ENCODE measurements at places on chromosomes 4 and X.
A peak's percentile ranks its signal among the peaks of the same experiment; 100 is the strongest.

DNA sequence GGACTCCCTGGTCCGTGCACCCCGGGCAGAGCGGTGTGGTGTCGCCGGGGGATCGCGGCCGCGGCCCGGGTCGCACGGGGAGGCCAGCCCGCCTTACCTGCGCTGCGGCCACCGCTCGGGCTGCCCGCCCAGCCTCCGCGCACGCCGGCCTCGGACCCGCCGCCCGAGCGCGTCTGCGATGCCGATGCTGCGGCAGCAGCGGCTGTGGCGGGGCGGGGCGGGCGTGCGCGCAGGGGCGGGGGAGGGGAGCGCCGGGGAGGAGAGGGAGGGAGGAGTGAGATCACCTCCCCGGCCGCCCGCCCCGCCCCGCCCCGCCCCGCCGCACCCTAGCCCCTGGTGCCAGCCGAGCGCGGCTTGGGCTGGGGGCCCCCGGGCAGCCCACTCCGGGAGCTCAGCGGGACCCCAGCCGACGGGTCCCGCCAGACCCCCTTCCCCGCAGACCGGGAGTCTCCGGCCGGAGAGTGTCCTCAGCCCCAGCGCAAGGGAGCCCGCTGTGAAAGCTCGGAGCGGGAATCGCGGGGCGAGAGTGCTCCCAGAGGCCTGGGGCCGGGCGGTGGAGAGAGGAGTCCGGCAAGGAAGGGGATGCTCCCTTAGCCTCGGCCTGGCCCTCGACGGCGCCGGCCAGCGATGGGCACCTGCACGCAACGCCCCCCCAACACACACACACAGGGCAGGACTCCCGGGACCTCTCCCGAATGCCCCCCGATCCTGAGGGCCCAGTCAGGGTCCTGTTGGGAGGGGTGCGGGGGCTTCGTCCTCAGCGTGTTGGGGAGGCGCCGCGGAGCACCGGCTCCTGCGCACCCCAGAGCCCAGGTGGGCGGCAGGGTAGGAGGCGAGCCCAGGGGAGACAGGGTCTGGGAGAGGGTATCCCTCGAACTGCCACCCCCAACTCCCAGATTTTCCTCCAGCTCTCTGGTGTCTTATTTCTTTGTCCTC, at the start of gene L1CAM:
TSS of gene L1CAM (minus strand) at position 206 of the 936 bp plus-strand sequence. CDS start 10,337 bp downstream, outside the sequence.
- no peaks in the 10 kb centered on the region for H3K36me3 ChIP-seq
- peaks cover 12% of the 10 kb centered on the region for H3K27me3 ChIP-seq
- no peak within 1 kb of the TSS for H3K4me3 ChIP-seq
- H3K27ac ChIP-seq = no peak within 1 kb of the TSS
- DNase-seq = no peak

DNA sequence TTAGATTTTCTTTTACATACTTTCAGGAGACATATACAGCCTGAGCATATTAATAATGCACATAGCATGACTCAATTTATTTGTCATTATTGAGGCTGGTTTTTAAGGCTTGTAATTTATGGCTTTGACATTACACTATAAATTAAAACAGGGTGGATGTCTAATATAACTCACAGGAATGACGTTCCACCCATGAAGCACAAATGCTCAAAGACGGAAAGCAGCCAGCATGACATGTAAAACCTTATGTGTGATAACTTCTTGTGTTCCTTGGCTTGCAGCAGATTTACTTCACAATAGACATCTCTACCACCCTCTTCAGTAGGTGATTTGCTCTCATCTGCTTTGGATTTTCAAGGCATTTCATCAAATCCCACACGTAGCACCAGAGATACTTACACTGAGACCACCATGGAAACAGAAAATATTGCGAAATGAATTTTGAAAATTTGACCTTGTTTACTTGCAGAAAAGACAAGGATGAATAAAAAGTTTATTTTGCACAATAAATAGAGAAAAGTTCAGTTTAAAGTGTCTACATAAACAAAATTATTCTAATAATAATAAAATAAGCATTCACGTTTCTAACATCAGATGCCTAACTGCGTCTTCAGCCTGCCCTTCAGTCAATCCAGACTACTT, 64.7 kb upstream of the BTC start:
- DNase-seq = no peak
- H3K27ac ChIP-seq = no peak overlapping the region
- H3K27me3 ChIP-seq = no peaks in the 10 kb centered on the region
- no peaks in the 10 kb centered on the region for H3K36me3 ChIP-seq

- H3K36me3 ChIP-seq = no peaks in the 10 kb centered on the region
- no peaks in the 10 kb centered on the region for H3K27me3 ChIP-seq
- H3K4me3 ChIP-seq = no peak overlapping the region
- H3K4me1 ChIP-seq = no peaks in the 10 kb centered on the region
- DNase-seq = no peak
- H3K27ac ChIP-seq = no peak overlapping the region
These were observed 426.0 kb downstream of the TECRL start for GRCh38 chr4:63983224-63983623.

- no peak overlapping the region for H3K4me3 ChIP-seq
- H3K4me1 ChIP-seq = no peaks in the 10 kb centered on the region
- no peak overlapping the region for H3K27ac ChIP-seq
- no peaks in the 10 kb centered on the region for H3K36me3 ChIP-seq
These were observed 5.7 kb upstream of the MPC1L start for GRCh38 chrX:40617566-40617965.

DNA sequence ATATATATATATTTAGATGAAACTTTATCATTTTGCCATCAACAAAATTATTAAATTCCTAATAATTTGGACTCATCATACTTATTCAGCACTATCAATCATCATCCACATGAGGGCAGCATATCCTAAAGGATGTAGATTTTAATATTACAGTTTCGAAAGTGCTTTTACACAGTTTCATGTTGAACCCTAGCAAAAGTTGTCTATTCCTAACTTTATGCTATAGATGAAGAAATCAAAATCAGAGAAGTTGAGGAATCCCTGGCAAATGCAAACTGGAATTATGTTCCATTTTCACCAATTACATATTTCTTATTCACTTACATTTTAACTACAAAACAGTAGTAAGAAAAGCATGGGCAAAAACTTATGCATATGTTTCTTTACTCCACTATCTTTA, 36.6 kb upstream of the UGT2A1 start:
- H3K4me3 ChIP-seq = no peak overlapping the region
- H3K4me1 ChIP-seq = no peaks in the 10 kb centered on the region
- H3K27me3 ChIP-seq = no peaks in the 10 kb centered on the region
- no peak for DNase-seq
- H3K27ac ChIP-seq = no peak overlapping the region

DNA sequence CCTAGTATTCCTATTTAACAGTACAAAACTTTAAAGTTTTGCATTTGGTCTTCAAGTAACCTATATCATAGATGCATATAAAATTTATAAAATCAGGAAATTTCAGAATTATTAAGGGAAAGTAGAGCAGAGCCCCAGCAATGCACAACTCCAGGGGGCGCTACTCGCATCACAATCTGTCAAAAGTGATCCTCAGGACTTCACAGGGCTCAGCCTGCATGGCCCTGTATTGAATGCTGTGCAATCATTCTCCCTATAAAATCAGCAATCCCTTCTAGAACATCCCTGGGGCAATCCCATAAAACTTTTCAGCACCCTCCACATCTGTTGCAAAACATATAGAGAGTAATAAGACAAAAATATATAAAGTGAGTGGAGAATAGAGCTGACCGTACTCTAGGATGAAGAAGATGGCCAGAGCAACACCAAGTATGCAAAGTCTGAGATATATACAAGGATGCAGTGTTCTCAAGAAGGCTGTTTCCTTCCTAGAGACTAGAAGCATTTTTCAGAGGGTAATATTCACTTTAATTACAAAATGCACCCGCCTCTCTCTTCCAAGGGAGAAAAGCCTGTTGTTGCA, 12.5 kb upstream of the PPARGC1A start:
- H3K27ac ChIP-seq = no peak overlapping the region
- H3K4me3 ChIP-seq = no peak overlapping the region
- DNase-seq = no peak
- no peaks in the 10 kb centered on the region for H3K27me3 ChIP-seq
- no peaks in the 10 kb centered on the region for H3K36me3 ChIP-seq

GRCh38 chr4:54658252-54659093, 716 bp downstream of the KIT start:
- H3K36me3 ChIP-seq = no peaks in the 10 kb centered on the region
- H3K27me3 ChIP-seq = no peaks in the 10 kb centered on the region
- peaks cover 6% of the 10 kb centered on the region for H3K4me1 ChIP-seq
- H3K27ac ChIP-seq = peak overlapping the region; percentile 13
- H3K4me3 ChIP-seq = peak overlapping the region; percentile 80
